Stimulated activated CD4-positive, alpha-beta T cell treated with anti-CD3 and anti-CD28 coated beads, Interleukin-2, amount 100 ng/mL, for 48 hours (primary cell): ENCODE measurements at places on chromosomes 11 and 22.

DNA sequence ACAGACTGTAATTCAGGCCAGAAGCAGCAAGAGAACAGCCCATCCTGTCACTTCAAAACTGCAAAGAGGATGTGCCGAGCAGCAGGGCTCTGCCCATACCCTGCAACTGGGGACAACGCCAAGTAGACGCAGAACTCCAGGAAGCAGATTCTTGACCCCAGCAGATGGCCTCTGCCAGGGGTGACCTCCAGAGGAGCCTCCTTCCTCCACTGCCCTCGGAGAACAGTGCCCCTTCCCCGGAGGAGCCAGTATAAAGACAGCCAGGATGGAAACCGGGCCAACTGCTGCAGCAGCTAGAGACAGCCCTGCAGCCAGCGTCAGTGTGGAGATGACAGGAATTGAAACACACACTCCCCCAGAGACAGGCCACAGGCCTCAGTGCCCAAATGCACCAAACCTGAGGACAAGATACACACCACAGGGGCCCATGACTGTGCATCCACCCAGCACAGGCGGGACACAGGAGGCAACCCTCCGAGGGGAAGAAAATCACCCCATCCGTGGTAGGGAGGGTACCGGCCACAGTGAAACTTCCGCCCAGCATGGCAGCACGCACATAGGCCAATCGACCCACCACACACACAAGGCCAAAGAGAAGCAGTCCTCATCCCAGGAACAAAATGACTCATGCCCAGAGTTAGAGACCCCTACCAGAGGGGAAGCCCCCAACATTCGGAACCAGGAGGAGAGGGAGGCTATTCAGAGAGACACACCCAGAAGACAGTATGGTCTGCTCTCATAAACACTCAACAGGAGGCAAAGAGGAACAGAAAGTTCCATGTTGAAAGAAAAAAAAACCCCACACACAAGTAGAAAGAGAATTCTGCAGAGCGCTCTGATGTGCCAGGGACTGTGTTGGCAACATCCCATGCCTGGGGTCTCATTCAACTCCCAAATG, 5.6 kb downstream of the AHNAK start:
- no peak for DNase-seq

DNA sequence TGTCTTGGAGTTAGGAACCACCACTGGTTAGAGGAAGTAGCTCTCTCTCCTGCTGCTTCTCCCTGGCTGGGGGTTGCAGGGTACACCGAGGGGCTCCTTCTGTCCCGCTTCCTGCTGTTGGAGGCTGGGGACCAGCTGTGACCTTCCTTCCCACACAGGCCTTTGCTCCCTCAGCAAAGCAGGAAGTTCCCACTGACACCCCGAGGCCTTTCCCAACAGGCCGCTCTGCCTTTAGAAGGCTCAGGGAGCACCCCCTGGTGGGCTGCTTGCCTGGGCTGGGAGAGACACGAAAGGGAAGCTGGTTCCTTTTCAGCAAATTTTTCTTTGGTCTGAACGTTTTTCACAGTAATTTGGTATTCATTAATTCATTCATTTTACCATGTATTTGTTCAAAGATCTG, 527.9 kb upstream of the B3GAT1 start:
- DNase-seq = no peak

DNA sequence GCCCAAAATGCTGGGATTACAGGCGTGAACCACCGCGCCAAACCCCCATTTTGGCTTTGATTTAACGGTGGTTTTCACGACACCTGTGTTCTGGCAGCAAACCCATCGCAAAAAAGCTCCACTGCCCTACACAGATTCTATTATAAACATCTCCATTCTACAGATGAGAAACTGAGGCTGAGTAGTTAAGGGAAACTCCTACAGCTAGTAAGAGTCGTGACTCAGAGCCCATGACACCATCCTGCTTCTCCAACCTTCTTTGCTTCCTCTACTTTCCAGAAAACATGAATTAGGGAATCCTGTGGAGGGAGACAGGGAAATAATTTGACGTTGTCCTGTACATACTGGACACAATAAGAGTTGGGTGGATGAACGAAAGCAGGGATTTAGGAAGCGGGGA, 429 bp upstream of the SNX15 start:
- no peak for DNase-seq

GRCh38 chr11:130124096-130124495, 35.5 kb upstream of the ST14 start:
- DNase-seq = no peak

GRCh38 chr11:64349404-64349803, 9.4 kb downstream of the CCDC88B start:
- DNase-seq = no peak

DNA sequence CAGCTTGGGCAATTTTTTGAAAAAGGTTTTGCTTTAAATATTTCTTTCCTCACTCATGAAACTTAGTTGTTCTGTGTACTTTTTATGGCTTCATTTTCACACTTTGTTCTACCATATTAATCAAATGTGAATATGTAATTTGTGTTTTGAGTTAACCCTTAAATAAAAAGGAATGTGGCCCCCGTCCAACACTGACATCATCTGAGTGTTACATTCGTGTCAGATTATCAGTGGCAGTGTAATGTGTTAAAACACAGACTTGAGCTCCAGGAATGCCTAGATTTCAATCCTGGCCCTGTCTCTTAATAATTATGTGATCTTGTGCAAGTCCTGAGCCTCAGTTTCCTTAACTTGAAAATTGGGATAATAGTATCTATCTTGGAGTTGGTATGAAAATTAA, 5.6 kb downstream of the RTN3 start:
- DNase-seq = no peak
